C1 segment of cervical spinal cord (tissue), 14 donors: ENCODE measurements at places on chromosomes 2 and 18.

- DNase-seq, result no peak
Measured at GRCh38 chr2:13156916-13157315, 440.2 kb downstream of the TRIB2 start.

DNA sequence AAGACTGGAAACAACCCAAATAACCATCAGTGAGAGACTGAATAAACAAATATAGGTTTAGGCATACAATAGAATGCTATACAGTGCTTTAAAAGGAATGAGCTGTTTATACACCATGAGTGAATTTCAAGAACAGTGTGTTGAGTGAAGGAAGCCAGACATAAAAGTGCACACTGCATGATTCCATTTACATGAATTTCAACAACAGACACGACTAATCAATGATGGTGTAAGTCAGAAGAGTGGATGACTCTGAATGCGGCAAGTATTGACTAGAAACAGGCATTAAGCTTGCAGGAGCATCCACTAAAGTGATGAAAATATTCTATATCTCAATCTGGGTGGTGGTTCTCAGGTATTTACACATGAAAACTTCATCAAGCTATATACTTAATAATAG is 142.7 kb upstream of the SLC39A10 start:
- DNase-seq, result no peak

- no peak for DNase-seq
Measured at GRCh38 chr18:7517852-7518251, 49.3 kb upstream of the PTPRM start.

GRCh38 chr2:133417415-133417814 is 150.8 kb downstream of the NCKAP5 start:
- no peak for DNase-seq

DNA sequence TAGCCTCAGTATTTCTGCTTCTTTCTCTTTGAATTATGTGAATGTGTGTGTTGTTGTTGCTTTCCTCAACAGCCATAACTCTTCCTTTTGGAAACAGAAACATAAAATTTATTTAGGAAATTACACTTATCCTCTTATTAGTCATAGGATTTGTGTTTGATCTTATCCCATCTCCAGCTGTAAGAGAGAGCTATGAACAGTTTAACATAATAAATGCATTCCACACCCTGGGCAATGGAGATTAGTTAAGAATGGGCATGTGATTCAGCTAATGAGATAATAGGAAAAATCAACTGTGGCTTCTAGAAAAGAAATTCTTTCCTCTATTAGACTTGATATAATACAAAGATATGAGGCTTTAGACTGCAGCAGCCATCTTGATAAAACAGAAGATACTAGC is 55.0 kb downstream of the SCN7A start:
- DNase-seq, result no peak

GRCh38 chr18:23752796-23753195 is 63.5 kb downstream of the LAMA3 start:
- DNase-seq, result no peak

DNA sequence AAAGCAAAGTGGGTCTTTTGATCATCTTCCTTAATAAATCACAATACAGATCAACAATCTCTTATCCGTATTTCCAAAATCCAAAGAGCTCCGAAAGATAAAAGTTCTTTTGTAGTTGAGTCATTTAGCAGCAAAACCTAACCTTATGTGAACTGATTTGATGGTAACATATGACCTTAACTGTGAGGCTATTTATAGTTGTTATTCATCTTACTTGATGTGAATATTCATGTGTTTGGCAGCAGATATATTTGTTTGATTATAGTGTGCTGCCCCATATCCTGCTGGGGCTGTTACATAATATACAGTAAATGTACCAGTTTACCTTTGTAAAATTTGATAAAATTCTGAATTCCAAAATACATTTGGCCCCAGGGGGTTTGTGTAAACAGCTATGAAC is 158.5 kb downstream of the MYO3B start:
- DNase-seq, result no peak

DNA sequence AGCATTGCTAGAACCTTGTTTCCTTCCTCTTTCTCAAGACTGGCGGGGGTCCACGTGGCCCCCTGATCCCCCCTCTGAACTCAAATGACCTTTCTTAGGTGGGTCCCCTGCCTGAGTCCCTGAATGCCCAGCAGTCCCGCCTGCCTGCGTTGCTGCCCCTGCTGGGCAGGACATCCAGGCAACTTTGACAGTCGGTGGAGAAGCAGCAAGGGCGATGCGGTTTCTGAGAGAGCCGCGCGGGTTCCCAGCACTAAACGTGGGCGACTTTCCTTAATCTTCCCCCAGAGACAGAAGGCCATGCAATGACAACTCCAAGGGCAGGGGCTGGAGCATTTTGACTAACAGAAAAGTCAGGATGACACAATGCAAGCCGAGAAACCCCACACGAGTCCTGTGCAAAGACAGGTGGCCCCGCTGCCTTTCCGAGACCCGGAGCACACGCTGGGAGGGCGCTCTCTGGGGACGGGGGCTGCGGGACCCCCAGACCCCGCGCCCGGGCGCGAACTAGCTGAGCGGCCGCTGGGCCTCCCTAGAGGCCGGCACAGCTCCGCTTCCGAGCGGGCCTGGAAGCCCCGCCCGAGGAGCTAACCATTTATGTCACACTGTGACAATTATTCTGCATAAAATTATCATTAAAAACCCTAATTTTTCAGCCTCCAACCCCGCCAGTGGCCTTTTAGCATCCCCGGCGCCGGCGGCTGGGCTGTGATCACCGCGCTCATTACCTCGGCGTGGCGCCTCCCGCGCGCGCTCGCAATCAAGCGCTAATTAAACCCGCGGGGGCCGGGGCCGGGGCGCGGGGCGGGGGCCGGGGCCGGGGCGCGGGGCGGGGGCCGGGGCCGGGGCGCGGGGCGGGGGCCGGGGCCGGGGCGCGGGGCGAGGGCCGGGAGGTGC is 27.4 kb downstream of the ASB18 start:
- no peak for DNase-seq

DNA sequence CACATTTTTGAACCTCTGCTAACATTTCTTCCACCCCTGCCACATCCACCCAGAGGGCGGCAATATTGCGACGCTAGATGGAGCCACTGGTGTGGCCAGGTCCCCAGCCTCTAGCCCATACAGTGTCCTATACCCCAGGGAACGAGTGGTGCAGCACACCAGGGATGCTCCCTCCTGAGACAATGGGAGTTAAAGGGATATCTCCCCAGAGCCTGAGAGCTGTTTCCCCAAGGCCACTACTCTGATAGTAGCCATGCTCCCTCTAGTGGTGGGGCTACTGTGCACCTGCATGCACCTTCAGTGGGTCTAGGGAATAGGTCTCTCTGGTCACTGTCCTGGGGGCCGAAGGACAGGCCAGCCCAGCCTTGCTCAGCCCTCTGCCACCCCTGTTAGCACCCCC is 336.4 kb upstream of the FSHR start:
- DNase-seq, result no peak

DNA sequence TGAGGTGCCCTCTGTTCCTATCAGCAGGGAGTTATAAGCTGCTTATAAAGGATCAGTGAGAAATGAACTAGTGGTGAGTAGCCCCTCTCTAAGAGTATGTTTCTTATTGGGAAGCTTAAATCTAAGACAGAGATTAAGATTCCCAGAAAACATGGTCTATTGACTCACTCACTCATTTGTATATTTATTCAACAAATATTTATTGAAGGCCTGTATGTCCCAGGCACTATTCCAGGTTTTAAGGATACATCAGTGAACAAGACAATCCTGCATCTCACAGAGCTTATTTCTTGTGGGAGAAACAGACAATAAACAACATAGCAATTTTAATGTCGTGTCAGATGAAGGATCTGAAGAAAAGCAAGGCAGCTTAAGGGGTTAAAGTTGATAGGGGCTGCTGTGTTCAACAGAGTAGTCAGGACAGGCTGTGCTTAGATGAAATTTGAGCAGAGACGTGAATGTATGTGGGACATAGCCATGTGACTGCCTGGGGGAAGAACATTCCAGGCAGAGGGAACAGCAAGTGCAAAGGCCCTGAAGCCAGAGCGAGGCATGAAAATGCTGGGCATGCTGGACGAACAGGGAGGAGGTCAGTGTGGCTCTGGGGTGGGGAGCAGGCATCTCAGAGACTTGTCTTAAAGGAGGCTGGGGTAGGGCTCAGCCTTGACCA is 14.8 kb upstream of the PSD4 start:
- no peak for DNase-seq

- no peak for DNase-seq
Measured at GRCh38 chr2:211802666-211803065, 735.9 kb downstream of the ERBB4 start.

DNA sequence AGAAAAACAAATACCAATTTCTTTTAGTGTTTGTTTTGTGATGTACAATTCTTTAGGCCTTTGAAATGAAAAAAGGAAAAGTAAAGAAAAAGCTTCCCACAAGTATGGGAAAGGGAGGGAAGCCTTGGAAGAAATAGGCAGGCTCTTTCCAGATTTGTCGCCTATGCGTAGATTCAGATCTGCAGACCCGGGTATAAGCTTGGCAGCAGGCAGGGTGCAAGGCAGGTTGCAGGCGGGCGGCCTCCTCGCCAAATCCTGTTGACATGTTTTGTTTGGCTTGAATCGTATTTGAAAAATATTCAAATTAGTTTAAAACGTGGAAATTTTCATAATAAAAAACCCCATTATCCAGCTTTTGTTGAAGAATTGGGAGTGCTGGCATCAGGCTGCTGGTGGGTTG is 104.3 kb downstream of the ACOXL start:
- no peak for DNase-seq

DNA sequence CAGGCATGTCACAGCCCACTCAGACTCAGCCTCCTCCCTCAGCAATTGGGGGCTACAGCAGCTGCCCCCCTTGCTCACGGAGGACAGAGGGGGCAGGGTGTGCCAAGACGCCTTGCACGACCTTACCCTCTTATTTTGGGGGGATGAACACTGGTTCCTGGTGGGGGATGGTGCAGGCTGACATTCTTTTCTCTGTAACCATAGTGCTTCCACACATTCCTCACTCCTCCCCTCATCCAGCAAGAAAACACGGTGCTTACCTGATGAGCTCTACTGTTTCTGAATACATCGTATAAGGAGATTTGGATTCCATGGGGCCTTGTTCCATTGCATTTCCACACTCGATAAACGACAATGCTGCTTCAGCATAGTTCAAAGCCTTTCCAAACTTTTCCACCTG is 75.4 kb upstream of the REV1 start:
- no peak for DNase-seq
